Globus pallidus (tissue), 1 donor: ENCODE measurements at places on chromosomes 7 and 10.

DNA sequence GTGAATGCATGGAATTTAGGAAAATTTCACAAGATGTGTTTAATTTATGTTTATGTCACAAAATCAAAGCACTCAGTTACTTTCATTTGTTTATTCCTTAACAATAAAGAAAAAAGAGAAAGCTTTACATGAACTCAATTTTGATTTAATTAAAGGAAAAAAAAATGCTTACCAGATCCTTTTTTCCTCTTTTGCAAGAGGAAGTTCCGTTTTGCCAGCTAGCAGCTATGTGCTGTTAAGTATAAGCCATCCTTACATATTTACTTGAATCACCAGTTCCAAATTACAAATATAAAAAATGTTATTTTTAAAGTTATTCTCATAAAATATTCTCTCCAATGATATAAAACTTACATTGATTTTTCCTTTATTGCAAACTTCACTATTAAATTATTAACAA is 12.7 kb downstream of the MRC1 start:
- DNase-seq = no peak

DNA sequence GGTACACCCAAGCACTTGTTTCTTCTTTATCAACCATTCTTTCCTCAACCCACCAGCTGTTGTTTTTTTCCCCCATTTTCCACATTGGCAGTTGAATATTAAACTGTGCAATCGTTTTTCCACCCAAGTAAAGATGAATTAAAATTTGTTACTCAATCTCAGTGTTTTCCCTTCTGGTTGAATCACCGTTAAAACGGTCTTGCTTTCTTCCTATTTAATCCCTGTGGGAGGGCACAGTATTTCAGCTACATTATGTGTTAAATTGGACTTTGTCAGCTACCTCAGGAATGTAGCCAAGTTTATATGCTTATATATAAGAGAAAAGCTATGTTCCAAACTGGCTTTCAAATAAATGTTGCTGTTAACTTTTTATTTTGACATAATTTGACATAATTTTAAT is 19.9 kb downstream of the SLC35G1 start:
- no peak for DNase-seq

GRCh38 chr10:70051848-70052247 is 798 bp upstream of the MACROH2A2 start:
- no peak for DNase-seq

DNA sequence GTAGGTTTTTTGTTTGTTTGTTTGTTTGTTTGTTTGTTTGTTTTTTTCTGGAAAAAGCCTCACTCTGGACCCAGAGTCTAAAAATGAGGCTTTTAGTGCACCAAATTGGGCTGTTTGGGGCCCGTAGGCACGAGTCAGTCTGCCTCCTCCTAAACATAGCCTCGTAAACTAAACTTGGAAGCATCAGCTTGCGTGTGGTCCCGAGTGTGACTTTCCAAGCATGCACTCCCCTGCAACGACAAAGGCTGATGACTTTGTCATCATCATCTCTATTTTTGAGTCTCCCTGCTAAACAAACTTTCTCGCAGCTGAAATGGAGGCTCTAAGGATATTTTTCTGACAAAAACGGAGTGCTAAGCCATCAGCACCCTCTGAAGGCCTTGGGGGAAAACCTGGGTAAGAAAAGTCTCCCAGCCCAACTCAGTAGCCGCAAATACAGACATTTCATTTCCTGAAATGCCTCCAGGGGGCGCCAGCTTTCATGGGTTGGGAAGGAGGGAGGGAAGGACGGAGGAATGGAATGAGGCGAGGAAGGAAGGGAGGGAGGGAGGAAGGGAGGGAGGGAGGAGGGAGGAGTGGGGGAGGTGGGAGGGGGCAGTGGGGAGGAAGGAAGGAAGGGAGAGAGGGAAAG is 245.9 kb downstream of the KCNMA1 start:
- peak; percentile 60 for DNase-seq

DNA sequence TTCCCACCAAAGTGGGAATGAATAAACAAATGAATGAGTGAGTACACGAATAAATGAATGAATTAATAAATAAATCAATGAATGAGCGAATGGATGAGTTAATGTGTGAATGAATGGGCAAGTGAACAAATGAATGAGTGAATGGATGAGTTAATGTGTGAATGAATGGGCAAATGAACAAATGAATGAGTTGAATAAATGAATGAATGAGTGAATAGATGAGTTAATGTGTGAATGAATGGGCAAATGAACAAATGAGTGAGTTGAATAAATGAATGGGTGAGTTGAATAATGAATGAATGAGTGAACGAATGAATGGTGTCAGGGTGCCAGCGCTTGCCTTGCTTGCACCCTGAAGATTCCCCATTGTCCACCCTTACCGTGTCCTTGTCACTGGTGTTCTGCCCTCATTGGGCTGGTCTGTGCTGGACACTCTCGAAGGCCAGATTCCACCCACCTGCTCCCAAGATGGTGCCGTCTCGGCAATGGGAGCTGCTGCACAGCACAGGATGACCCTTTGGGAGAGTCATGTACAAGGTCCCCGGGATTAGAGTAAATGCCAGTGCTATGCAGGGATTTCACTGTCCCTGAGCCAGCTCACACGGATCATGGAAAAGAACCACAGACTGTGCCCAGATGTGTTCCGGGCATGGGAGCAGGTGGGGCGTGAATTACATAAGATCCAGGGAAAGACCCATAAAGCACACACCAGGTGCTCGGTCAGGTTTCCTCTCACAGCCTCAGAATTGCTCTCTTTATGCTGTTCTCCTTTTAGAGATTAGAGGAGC is 83.2 kb downstream of the CAMK1D start:
- DNase-seq = no peak

- no peak for DNase-seq
Observed at GRCh38 chr10:73296946-73297345, 44.5 kb upstream of the MRPS16 start.

DNA sequence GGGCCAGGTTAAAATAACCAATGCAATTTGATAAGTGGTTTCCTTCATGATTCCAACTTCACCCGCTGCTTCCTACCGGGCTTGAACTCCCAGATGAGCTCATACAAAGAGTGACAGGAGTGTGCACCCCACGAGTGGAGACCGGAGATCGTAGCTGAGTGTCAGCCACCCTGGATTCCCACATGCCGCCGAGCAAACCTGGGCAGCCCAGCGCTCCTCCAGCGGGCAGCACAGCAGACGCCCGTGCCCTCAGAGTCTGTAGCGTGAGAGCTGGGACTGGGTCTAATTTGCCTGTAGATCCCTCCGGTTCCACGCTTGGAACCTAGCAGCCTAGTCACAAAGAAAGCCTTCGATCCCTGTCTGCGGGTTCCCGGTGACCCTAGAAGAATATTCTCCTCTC is 476.1 kb upstream of the MGMT start:
- DNase-seq = no peak

GRCh38 chr10:98261436-98262277 is 6.3 kb downstream of the LOXL4 start:
- DNase-seq = no peak

GRCh38 chr7:111437736-111438135 is 124.6 kb downstream of the IMMP2L start:
- no peak for DNase-seq

DNA sequence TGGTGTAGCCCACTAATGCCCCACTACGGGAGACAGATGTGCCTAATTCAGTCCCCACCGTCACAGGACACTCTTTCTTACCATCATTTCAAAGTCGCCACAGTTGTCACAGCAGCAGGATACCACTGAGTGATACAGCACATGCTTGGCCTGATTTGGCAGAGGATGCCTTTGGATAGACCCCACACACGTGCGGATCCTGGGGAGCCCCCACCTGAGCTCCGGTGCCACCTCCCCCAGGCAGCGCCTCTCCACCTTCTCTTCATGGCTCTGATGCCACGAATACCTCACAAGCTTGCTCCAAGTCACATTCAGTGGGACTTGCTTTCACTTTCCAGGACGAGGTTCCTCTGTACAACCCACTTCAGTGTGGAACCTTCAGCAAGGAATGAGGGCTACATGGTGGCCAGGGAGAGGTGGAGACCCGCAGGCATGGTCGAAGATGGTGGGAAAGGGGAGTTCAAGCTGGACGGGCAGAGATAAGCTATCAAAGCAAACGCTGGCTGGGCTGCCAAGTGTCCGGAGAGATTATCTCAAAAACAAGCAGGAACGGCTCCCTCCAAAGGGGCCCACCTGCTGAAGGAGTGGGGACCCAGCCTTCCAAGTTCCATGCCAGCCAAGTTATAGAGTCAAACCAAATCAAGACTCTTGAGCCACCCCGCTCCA is 107.4 kb downstream of the ZRANB1 start:
- no peak for DNase-seq

DNA sequence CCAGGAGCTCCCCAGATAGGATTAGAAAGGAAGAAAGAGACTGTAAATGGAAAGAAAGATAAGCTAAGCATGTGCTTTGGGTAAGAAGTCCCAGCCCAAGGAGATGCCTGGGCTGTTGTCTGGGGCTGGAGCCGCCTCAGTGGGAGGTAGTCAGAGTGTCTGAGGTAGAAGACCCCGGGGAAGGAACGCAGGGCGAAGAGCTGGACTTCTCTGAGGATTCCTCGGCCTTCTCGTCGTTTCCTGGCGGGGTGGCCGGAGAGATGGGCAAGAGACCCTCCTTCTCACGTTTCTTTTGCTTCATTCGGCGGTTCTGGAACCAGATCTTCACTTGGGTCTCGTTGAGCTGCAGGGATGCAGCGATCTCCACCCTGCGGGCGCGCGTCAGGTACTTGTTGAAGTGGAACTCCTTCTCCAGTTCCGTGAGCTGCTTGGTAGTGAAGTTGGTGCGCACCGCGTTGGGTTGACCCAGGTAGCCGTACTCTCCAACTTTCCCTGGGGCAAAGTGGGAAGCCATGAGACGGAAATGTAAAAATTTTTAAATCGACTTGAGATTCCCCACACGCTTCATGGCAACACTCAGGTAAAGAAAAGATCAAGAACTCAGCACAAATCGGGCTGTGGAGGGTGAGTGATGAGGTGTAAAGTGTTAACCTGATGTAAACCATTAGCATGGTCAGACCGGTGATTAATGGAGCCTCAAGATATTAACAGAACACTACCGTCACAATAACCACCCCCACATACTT is 1.3 kb downstream of the HOXA1 start:
- DNase-seq = no peak

GRCh38 chr10:124005091-124005490 is 88.3 kb downstream of the CHST15 start:
- DNase-seq = no peak

- no peak for DNase-seq
Observed at GRCh38 chr7:94401428-94401814, 6.7 kb downstream of the COL1A2 start.

GRCh38 chr10:48233559-48234005 is 40.9 kb downstream of the FRMPD2 start:
- DNase-seq = no peak

GRCh38 chr10:119304541-119304940 is 97.2 kb downstream of the GRK5 start:
- DNase-seq = no peak

DNA sequence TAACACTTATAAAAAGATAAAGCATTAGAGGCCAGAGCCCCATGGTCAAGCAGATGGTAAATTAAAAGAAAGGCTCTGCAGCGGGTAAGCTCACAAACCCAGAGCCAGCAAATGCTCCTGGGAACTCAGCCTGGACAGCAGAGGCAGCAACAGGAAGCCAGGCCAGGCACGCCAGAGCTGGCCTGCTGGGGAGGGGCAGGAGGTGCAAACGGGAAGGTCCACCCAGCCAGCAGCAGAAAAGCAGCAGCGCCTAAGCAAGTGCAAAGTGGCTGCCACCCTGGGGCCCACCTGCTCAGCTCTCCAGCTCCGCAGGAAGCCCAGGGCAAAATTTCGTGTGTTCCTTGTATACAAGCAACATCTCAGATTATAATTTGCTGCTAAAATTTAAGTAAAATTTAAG is 82.7 kb upstream of the GPR22 start:
- no peak for DNase-seq

GRCh38 chr7:114806590-114807162 is 115.2 kb upstream of the MDFIC start:
- DNase-seq = no peak

GRCh38 chr10:24552346-24553016 is 171.2 kb downstream of the ARHGAP21 start:
- no peak for DNase-seq

GRCh38 chr7:84624927-84625326 is 430.3 kb upstream of the SEMA3A start:
- DNase-seq = no peak

DNA sequence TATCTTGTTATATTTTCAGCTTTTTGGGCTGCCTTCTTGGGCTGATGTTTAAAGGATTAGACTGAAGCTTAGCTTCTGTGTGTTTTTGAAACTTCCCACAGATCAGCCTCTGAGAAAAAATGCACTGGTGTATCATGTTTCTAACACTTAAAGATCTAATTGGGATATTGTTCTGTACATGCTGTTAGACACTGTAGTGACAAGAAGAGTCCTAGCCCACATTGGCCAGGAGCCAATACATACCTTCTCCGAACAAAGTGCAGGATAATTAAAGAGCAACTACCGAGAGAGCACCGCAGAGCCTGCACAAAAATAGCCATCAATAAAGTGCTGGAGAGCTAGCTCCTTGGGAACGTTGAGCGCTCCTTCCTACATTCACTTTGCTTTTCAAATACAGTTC is 289.4 kb upstream of the SP8 start:
- no peak for DNase-seq

DNA sequence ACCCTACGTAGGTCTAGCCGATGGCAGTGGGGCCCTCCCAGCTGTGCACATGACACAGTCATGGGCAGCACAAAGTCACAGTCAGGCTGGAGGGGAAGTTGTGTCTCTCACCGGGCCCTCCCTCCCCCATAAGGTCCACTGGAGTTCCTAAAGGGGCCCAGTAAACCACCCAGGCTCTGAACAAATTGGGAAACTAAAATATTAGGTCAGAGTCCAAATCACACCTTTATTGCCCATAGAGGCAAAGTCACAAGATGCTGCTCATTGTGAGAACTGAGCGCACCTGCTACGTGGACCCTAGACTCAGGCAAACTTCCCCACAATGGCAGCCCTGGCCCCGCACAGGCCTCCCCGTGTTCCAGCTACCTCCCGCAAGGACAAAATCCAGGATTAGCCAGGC is 45.2 kb upstream of the SH2B2 start:
- no peak for DNase-seq

DNA sequence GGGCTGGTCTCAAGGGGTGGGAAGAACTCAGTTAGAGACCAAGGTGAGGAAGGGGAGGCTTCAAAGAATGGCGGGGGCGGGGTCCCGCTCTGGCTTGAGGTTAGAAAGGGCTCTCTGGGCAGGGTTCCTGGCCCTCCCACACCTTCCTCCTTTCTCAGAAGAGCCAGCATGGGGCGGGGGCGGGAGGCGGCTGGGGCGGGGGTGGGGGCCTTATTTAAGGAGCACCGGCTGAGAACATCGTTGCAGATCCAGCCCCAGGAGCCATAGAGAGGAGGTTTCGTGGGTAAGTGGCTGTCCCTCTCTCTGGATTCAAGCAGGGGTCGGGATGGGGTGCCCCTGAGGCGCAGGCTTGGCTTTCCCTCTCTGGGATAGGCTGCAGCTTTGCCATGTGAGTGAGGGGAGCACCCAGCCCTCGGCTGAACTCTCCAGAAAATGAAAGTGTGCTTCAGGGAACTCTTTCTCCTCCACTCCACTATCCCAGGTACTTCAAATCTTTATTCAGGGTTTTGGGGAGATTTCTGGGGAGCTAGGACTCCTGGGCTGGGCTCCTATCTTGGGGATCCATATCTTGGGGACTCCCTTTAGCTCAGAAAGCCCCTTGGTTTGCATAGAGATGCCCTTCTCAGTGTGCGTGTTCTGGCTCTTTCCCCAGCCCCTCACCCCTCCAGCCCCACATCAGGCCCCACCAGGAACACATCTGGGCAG is 3.3 kb upstream of the CUEDC2 start:
- no peak for DNase-seq
